Stimulated activated naive CD4-positive, alpha-beta T cell (primary cell): ENCODE measurements at places on chromosomes 1 and 21.

- DNase-seq = no peak
Observed at GRCh38 chr1:186289943-186290545, 85.0 kb downstream of the TPR start.

GRCh38 chr1:69233463-69233862, 334.3 kb upstream of the LRRC7 start:
- DNase-seq = no peak

DNA sequence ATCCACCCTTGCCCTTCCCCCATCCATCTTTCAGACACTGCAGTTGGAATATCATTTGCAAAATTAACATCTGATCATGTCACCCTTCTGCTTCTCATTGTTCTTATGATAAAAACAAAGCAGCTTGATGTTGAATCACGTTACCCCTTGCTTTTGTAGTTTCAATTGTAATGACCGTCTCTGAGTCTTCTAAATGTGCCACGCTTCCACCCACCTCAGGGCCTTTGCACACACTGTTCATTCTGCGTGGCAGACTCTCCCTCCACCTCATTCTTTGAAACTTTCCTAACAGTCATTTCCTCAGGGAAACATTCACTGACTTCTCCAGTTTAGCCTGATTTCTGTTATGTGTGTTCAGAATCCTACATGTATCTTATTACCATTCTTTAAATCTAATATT, 143.6 kb upstream of the LMO4 start:
- DNase-seq = no peak

GRCh38 chr1:209570743-209571142, 12.8 kb upstream of the CAMK1G start:
- DNase-seq = no peak

- DNase-seq = peak; percentile 28
Observed at GRCh38 chr1:111615870-111616715, 3.5 kb upstream of the RAP1A start.

DNA sequence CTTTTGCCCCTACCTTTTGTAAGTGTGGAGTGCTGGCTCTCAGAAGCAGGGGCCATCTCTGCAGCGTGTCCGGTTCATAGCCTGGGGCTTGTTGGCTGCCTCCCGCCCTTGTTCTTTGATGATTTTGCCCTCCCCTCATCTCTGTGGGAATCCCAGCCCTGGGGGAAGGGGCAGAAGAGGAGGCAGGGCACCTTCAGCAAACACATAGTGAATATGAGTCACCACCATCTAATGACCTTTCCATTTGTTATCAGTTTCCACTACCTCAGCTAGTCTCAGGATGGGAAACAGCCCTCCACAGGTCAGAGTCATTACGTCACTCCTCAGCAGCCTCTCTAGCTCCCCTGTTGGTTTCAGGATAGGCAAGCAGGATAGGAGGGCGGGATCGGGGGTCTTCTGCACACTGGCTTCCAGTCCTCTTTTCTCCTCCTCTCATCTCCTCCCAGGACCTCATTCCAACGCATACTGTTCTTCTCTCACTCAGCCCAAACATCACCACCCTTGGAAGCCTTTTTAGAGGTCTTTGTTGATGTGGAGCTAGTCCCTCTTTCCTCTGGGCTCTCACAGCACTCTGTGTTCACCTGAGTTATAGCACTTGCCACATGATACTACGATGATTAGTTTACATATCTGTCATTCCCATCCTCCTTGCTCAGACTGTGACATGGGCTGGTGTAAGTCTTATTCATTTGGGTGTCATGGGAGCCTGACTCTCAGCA, 15.8 kb downstream of the GADD45A start:
- no peak for DNase-seq

DNA sequence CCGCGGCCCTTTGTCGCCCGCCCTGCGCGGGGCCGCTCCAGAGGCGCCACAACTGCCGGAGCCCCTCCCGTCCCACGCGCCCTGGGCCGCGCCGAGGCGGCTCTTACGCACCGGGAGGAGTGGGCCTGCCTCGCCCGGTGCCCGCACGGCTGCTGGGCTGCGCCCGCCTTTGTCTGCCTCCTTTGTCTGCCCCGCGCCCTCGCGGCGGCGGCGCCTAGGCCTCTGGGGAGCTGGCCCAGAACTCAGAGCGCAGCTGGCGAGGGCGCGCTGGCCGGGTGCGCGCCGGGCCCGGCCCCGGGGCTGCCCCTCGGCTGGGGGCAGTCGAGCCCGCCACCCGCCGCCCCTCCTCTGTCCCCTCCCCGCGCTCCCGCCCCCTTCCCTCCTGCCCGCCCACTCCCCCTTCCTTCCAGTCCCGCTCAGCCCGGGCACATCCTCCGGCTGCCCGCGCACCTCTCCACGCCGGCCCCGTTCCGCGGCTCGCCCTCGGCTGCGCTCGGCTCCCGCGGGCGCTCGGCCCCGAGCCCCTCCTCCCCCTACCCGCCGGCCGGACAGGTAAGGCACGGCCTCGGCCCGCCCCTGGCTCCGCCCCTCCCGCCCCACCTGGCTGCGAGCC, at the start of gene DRAXIN:
DRAXIN (plus strand) TSS at position 409 of the 613 bp plus-strand sequence. CDS start 14,549 bp downstream, outside the sequence.
- no peak for DNase-seq

DNA sequence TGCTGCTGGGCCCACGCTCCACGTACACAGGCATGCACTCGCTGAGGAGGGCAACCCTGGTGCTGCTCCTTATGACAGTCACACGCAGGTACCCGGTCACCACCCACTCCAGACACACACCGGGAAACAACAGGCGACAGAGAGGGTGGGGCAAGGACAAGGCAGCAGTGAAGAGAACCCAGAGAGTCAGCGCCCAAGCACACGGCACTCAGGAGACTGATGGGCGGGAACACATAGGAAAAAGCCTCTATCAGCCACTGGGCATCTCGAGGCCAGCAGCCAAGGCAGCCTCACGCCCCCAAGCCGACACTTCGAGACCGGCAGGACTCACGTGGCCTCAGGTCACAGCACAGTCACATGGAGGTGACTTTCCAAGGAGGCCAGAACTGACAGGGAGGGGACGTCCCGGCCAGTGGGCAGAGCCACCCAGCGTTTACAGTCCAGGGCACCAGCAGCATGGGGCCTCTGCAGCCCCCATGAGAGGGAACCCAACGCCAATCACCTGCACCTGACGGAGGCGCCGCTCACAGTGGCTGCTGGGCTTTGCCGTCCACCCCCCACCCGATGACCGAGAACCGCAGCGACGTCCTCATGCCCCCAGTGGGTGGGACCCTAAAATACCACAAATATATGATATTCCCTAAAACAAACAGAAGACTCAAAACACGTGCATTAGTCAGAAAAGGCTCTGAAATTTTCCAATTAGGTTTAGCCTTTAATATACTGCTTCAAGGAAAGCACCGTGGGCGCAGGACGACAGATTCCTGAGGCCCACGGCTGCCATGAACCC, 19.7 kb downstream of the PTTG1IP start:
- DNase-seq = no peak

DNA sequence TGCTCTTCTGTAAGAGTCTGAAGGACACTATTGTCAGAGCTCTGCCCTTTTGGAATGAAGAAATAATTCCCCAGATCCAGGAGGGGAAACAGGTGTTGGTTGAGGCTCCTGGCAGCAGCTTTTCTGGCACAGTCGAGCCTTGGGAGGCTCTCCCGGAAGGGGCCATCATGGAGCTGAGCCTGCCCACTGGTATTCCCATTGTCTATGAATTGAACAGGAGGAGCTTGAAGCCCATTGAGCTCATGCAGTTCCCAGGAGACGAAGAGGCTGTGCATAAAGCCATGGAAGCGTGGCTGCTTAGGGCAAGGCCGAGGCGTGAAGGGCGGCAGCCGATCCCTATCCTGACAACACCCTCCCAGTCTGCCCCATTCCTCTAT, 26.6 kb downstream of the UBE4B start:
- DNase-seq = no peak

DNA sequence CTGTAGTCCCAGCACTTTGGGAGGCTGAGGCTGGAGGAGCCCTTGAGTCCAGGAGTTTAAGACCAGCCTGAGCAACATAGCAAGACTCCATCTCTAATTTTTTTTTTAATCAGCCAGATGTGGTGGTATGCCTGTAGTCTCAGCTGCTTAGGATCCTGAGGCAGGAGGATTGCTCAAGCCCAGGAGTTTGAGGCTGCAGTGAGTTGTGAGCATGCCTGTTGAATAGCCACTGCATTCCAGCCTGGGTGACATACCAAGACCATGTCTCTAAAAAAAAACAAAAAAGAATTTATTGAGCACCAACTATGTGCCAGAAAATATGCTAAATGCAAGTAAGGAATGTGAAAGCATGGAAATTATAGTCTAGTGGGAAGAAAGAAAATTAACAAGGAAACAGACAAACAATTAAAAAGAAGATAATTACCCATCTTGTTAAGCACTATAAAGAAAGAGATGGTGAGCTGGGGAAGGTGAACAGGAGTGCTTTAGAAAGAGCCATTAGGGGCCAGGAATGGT, 104.0 kb upstream of the ZNF678 start:
- no peak for DNase-seq

- DNase-seq = no peak
Observed at GRCh38 chr1:164588516-164589341, 29.7 kb downstream of the PBX1 start.

DNA sequence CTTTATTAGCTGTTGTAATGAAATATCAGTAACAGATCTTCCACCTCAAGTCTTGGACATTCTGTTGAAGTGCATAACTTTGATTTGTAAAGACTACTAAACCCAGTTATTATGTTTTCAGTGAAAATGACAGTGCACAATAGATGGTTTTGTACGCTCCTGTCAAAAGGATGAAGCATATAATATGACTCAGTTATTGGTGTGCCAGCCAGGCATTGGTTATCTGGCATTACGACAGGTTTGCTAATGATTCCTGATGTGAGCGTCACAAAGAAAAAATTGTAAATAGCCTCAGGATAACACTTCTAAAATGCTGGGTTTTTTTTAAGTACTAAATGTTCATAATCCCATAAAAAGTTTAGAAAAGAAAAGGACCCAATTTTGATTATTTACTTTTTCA, 147.9 kb downstream of the MAGI3 start:
- no peak for DNase-seq

GRCh38 chr21:20739421-20739820, 258.8 kb upstream of the NCAM2 start:
- DNase-seq = no peak

DNA sequence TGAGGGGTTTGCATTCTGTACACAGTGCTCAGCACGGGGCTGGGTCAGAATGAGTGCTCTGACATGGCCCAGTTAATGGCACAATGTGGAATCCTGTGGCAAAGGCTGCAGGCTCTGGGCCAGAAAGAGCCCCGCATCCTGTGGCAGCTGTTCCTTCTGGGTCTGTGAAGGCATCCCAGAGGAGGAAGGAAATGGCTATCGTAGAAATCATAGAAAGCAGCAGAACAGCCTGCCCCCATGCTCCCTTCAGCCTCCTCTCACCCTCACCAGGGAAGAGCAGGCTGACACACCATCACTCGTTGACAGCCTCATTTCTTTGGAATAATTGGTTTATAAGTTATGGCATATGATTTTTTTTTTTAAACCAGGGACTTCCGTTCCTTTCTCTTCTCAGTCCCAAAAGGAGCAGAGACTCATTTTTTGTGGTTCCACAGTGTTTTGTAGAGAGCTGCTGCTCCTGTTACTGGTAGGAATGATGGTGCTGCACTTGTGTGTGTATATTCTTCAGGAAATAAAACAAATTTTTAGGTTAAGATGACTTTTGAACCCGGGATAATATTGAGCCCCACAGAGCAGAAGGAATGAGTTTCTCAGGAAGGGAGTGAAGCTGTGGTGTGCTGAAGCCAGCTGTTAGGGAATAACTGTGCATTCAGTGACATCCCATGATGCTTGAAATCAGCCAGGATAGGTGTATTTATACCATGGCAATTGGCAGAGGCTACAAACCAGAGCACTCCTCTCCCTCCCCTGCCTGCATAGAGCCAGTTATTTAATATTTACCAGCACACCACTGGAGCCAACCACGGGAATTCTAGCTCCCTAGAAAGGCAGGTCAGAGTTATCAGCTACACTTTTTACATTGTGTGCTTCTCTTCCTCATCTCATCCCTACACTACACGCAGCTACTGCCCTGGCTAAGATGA, 32.0 kb downstream of the PLXNA2 start:
- DNase-seq = no peak

DNA sequence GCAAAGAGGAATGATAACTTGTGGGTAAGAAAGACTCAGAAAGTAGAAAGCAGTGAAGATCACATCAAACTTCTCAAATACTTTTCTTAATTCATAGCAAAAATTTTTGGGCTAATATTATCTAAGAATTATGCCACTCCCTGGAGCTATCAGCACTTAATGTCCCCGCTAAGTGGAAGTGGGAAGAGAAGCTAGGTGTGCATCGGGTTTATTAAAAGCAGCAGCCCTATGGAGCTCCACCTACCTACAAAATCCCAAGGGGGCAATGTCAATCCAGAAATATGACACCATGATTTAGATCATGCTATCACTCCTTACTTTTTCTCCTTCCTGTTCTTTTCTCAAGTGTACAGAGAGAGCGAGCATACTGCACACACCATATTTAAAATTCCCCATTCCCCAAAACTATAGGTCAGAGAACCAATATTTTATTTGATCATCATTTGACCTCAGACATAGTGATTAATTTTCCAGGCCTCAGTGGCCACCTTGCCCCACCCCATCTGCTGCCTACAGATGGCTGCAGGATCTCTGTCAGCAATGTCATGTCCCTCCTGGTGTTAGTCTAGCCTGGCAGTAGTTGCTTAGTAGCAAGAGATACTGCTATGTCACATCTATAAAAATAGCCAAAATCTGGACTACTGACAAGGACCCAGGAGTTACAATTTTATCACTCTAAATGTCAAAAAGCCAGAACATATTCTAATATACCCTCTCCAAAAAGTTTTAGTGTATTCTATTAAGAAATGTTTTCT, 66.6 kb downstream of the MAP3K21 start:
- no peak for DNase-seq

DNA sequence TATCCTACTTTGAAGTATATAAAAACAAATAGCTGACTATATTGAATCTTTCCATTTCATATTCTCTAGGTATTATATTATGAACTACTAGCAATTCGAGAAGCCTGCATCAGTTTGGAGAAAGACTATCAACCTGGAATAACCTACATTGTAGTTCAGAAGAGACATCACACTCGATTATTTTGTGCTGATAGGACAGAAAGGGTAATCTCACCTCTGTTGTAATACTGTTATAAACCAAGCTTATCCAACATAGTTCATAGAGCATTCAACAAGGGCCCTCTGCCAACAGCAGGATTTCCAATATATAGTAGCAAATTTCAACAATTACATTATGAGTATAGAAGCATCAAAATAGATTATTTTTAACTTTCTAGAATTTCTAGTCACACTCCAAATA, 43.7 kb upstream of the TEKT2 start:
- DNase-seq = no peak

- no peak for DNase-seq
Observed at GRCh38 chr1:3064296-3064850, 4.6 kb upstream of the PRDM16 start.

GRCh38 chr1:114112775-114113174, 40.9 kb downstream of the SYT6 start:
- DNase-seq = no peak
